ENCODE measurements at places on chromosomes 5 and 9. TPM values are rescaled to one million over a fixed set of nuclear protein-coding genes. Genes with fewer than 3 reads are reported as not detected.
A peak's percentile ranks its signal among the peaks of the same experiment; 100 is the strongest.

- H3K4me3 ChIP-seq = no peak overlapping the region
- H3K27me3 ChIP-seq = no peaks in the 10 kb centered on the region
- H3K4me1 ChIP-seq = peaks cover 26% of the 10 kb centered on the region
- no peak for DNase-seq
Observed at GRCh38 chr9:6924149-6924548, 166.4 kb downstream of the KDM4C start.

DNA sequence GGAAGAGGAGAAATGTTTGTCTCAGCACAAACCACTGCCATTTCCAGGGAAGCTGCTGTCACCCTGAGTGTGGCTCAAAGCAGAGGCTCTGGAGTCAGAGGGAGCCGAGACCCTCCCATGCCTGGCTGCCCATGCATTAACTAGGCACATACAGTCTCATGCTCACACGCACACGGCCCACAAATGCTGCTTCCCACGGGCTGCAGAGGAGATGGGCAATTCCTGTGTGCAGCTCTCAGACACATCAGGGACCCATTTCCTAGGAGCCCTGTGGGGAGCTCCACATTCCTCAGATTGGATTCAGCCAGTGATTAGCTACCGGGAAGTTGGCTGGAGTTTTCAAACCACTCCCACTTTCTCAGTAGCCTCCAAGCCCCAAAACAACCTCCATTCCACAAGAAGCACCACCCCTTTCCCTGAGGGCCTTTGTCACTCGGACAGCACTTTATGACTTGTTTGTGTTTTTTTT, 9.1 kb upstream of the PTGES start:
- H3K27me3 ChIP-seq = no peaks in the 10 kb centered on the region
- H3K27ac ChIP-seq = peak overlapping the region; percentile 79
- H3K36me3 ChIP-seq = no peaks in the 10 kb centered on the region

Gene RGS7BP
- 0.64 TPM for polyA plus RNA-seq

GRCh38 chr5:110623874-110624273, 102.6 kb downstream of the TMEM232 start:
- DNase-seq = no peak
- no peaks in the 10 kb centered on the region for H3K36me3 ChIP-seq
- no peaks in the 10 kb centered on the region for H3K27me3 ChIP-seq
- H3K27ac ChIP-seq = no peak overlapping the region
- no peak overlapping the region for H3K4me3 ChIP-seq

DNA sequence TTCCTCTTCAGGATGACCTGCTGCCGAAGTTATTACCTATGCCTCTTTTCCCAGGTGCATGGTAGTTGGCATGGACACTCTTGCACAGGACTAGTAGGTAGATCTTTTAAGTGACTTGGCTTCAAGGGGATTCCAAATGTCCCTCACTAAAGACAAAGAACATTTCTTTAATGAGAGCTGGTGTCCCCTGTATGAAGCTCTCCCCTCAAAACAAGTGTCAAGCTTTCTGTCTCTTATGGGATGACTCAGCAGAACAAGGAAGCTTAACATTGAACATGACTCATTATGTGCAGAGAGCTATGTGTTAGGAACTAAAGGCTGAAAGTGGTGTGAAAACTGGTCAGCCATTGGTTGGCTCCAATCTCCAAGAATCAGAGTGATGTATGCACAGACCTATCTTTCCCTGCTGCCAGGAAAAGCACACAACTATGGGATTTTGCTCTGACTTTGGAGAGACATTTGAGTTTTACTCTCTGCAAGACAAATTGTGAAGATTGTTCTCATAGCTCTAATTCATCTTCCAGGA, 120.5 kb downstream of the PRDM6 start:
- no peaks in the 10 kb centered on the region for H3K27me3 ChIP-seq
- H3K27ac ChIP-seq = no peak overlapping the region
- DNase-seq = no peak
- no peak overlapping the region for H3K4me3 ChIP-seq

Gene ATP6V0E1
- polyA plus RNA-seq = 298 TPM

- no peaks in the 10 kb centered on the region for H3K36me3 ChIP-seq
- DNase-seq = no peak
- H3K27me3 ChIP-seq = no peaks in the 10 kb centered on the region
- no peak overlapping the region for H3K4me3 ChIP-seq
- H3K4me1 ChIP-seq = no peaks in the 10 kb centered on the region
- no peak overlapping the region for H3K27ac ChIP-seq
Observed at GRCh38 chr9:99576002-99576401, 245.7 kb upstream of the NR4A3 start.

- peak overlapping the region; percentile 81 for H3K27ac ChIP-seq
Observed at GRCh38 chr5:35854248-35854647, 2.4 kb upstream of the IL7R start.

Gene ARID3C
- polyA plus RNA-seq = not detected

- no peak for DNase-seq
- H3K4me1 ChIP-seq = peaks cover 49% of the 10 kb centered on the region
- no peaks in the 10 kb centered on the region for H3K36me3 ChIP-seq
- no peak overlapping the region for H3K4me3 ChIP-seq
Observed at GRCh38 chr5:34660444-34660843, 4.3 kb downstream of the RAI14 start.

DNA sequence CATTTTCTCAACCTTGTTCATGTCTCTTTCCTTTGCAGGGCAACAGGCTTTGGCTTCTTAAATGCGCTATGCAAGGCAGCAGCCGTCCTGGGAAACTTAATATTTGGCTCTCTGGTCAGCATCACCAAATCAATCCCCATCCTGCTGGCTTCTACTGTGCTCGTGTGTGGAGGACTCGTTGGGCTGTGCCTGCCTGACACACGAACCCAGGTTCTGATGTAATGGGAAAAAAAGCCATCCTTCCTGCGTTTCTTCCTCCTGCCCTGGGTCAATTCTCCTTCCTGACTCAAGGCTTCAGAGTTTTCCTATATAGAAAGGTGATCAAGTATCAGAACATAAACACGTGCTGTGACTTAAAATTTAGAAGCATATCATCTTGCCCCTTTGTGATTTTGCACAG, 77.8 kb upstream of the IQGAP2 start:
- H3K4me1 ChIP-seq = peaks cover 21% of the 10 kb centered on the region
- DNase-seq = no peak
- no peaks in the 10 kb centered on the region for H3K27me3 ChIP-seq
- no peaks in the 10 kb centered on the region for H3K36me3 ChIP-seq
- peak overlapping the region; percentile 76 for H3K27ac ChIP-seq
- no peak overlapping the region for H3K4me3 ChIP-seq

DNA sequence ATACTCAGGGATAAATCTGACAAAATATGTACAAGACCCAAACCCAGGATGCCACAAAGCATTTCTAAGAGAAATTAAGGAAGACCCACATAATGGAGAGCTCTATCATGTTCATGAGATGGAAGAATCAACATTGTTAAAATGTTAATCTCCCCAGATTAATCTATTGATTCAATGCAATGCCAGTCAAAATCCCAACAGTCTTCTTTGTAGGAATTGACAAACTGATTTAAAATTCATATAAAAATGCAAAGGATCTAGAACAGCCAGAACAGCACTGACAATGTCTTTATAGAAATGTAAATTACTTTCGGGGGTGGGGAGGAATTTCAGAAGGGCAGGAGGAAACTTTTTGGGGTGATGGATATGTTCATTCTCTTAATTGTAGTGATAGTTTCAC, 281.6 kb upstream of the SEMA6A start:
- H3K4me1 ChIP-seq = no peaks in the 10 kb centered on the region
- no peak for DNase-seq
- no peak overlapping the region for H3K4me3 ChIP-seq
- no peaks in the 10 kb centered on the region for H3K27me3 ChIP-seq

GRCh38 chr5:173452119-173452905, 124.1 kb upstream of the STC2 start:
- H3K27ac ChIP-seq = peak overlapping the region; percentile 64
- H3K36me3 ChIP-seq = no peaks in the 10 kb centered on the region
- H3K4me3 ChIP-seq = no peak overlapping the region
- DNase-seq = no peak
- no peaks in the 10 kb centered on the region for H3K27me3 ChIP-seq
- peaks cover 15% of the 10 kb centered on the region for H3K4me1 ChIP-seq

- H3K4me1 ChIP-seq = no peaks in the 10 kb centered on the region
- no peaks in the 10 kb centered on the region for H3K36me3 ChIP-seq
- H3K27ac ChIP-seq = no peak overlapping the region
- no peak overlapping the region for H3K4me3 ChIP-seq
- no peak for DNase-seq
Observed at GRCh38 chr5:2783223-2783622, 31.7 kb upstream of the IRX2 start.

Gene CYSRT1
- 0.55 TPM for polyA plus RNA-seq

DNA sequence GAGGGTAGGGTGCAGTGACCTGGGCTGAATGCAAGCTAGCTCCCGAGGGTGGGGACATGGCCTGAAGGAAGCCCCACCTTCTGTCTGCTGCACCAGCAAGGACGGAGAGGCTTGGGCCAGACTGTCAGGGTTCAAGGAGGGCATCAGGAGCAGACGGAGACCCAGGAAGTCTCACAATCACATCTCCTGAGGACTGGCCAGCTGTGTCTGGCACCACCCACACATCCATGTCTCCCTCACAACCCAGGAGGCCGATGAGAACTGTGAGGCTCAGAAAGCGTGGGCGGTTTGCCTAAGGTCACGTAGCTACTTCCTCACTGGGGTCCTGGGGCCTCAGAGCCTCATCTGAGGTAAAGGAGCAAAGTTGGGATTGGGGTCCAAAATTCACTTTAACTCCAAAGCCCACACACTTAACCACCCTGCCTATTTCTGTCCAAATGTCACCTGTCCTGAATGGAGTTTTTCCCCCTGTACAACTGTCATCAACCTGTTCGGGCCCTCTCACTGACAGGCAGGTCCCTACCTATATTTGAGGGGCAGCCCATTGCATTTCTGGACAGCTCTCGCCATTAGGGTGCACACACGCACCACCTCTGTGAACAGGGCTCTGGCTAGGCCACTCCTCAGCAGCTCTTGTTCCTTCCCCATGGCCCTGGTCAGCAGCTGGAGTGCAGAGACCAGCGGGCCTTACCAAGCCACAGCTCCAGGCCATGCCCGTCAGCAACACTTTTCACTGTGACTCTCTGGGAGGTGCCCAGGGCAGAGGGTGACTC, 3.4 kb downstream of the IL13 start:
- no peak overlapping the region for H3K27ac ChIP-seq
- H3K4me3 ChIP-seq = no peak overlapping the region
- H3K4me1 ChIP-seq = peaks cover 5% of the 10 kb centered on the region

DNA sequence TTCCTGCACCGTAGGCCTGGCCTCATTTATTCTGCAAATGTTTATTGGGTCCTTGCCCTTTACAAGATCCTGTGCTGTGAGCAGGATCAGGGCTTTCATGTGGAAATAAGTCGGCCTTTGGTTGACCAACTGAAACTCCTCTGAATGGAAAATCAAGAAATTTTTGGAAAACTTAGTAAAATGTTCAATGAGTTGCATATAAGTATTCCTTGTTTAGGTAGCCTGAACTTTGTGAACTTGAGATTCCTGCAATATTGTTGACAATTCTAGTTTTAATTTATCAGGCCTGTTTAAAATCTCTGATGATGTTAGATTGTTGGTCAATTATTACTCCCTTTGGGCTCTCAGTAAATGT, 1.1 kb downstream of the MAML1 start:
- H3K36me3 ChIP-seq = peaks cover 44% of the 10 kb centered on the region
- H3K27me3 ChIP-seq = no peaks in the 10 kb centered on the region
- peaks cover 67% of the 10 kb centered on the region for H3K4me1 ChIP-seq
- H3K27ac ChIP-seq = peak overlapping the region; percentile 99
- no peak for DNase-seq

DNA sequence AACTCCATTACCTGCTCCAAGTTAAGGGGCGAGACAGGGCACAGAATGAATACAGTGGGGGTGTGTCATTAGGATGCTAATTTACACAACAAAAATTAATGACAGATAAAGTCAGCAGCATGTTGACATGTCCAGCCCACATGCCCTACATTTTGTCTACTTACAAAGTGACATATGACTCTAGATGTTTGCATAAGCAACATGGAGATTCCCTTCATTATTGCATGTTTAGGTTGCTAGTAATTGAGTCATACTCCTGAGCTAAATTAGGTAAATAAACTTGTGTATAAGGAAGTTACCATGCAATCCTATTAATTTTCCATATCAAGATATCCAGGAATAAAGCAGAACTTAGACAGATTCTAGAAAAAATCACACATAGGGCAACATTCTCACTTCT, 232.2 kb downstream of the PDE4D start:
- no peak for DNase-seq
- no peaks in the 10 kb centered on the region for H3K27me3 ChIP-seq
- H3K27ac ChIP-seq = no peak overlapping the region
- peaks cover 23% of the 10 kb centered on the region for H3K4me1 ChIP-seq

GRCh38 chr9:21565155-21565554, 83.0 kb upstream of the IFNE start:
- H3K4me3 ChIP-seq = no peak overlapping the region
- peaks cover 11% of the 10 kb centered on the region for H3K27me3 ChIP-seq
- H3K4me1 ChIP-seq = no peaks in the 10 kb centered on the region
- H3K36me3 ChIP-seq = no peaks in the 10 kb centered on the region
- DNase-seq = no peak

GRCh38 chr9:114339130-114339908, 9.7 kb downstream of the ORM2 start:
- DNase-seq = peak; percentile 88
- no peak overlapping the region for H3K4me3 ChIP-seq
- H3K27ac ChIP-seq = no peak overlapping the region

- no peaks in the 10 kb centered on the region for H3K27me3 ChIP-seq
- no peaks in the 10 kb centered on the region for H3K4me1 ChIP-seq
- H3K27ac ChIP-seq = no peak overlapping the region
- H3K4me3 ChIP-seq = no peak overlapping the region
- DNase-seq = peak; percentile 40
Observed at GRCh38 chr5:133240425-133241091, 188.7 kb downstream of the HSPA4 start.

Gene C9orf50
- 0.46 TPM for polyA plus RNA-seq

- H3K27me3 ChIP-seq = peaks cover 36% of the 10 kb centered on the region
- no peak for DNase-seq
- peak overlapping the region; percentile 51 for H3K4me3 ChIP-seq
- H3K36me3 ChIP-seq = no peaks in the 10 kb centered on the region
Observed at GRCh38 chr5:160312960-160313727, 780 bp upstream of the CCNJL start.

- DNase-seq = no peak
- no peak overlapping the region for H3K4me3 ChIP-seq
- no peaks in the 10 kb centered on the region for H3K4me1 ChIP-seq
Observed at GRCh38 chr9:6673326-6674025, 27.9 kb upstream of the GLDC start.

GRCh38 chr5:132981288-132981687, 17.9 kb upstream of the AFF4 start:
- H3K27me3 ChIP-seq = no peaks in the 10 kb centered on the region
- H3K36me3 ChIP-seq = no peaks in the 10 kb centered on the region
- no peak for DNase-seq
- H3K27ac ChIP-seq = no peak overlapping the region
- H3K4me1 ChIP-seq = no peaks in the 10 kb centered on the region

DNA sequence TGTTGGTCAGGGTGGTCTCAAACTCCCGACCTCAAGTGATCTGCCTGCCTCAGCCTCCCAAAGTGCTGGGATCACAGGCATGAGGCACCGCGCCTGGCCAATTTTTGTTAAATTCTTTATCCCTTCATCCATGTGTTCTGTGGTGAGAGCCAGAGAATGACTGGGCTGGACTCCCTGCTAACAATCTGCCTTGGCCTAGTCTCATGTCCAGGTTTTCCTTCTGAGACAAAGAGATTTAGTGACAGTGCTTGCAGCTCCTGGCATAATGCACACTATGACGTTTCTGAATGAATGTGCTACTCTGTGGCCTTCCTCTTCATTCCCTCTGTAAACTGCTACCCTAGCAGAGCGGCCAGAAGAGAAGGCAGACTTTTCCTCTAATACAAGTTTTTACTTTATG, 79.3 kb downstream of the FOXD1 start:
- H3K4me1 ChIP-seq = no peaks in the 10 kb centered on the region
- H3K27me3 ChIP-seq = no peaks in the 10 kb centered on the region
- DNase-seq = no peak
- H3K36me3 ChIP-seq = no peaks in the 10 kb centered on the region
